ENCODE measurements at places on chromosomes 5 and 9.

DNA sequence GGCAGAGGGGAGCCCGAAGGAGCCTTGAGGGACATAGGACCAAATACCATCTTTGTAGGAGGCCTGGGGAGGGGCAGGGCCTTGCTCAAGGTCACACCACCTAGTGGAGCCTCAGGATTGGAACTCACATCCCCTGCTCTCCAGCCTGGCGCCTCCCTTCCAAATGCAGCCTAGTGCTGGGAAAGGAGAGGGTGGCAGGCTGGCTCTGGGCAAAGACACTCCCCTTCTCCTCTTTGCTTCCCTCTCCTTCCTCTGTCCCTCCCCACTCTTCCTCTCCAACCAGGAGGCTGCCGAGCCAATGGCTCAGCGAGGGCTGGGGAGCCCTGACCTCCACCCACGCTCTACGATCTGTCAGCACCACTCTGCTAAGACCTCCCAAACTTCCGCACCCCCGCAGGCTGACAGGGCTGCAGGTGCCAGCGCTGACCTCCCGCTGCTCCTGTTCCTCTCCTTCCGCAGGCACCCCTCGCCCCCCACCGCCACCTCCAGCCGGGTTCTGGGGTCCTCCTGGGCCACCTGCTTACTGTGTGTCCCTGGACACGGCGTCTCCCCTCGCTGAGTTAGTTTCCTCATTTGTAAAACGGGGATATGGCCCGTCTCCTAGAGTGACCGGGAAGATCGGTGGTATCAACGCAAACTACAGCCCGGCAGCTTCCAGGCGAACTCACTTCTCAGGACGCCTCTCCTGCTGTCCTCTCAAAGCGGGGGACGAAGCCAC is 52.9 kb downstream of the C9orf50 start:
- H3K4me3 ChIP-seq: peak overlapping the region; percentile 88
- H3K27ac ChIP-seq: peak overlapping the region; percentile 86
- no peak for DNase-seq
- no peaks in the 10 kb centered on the region for H3K27me3 ChIP-seq
- peaks cover 32% of the 10 kb centered on the region for H3K4me1 ChIP-seq
- H3K36me3 ChIP-seq: no peaks in the 10 kb centered on the region

DNA sequence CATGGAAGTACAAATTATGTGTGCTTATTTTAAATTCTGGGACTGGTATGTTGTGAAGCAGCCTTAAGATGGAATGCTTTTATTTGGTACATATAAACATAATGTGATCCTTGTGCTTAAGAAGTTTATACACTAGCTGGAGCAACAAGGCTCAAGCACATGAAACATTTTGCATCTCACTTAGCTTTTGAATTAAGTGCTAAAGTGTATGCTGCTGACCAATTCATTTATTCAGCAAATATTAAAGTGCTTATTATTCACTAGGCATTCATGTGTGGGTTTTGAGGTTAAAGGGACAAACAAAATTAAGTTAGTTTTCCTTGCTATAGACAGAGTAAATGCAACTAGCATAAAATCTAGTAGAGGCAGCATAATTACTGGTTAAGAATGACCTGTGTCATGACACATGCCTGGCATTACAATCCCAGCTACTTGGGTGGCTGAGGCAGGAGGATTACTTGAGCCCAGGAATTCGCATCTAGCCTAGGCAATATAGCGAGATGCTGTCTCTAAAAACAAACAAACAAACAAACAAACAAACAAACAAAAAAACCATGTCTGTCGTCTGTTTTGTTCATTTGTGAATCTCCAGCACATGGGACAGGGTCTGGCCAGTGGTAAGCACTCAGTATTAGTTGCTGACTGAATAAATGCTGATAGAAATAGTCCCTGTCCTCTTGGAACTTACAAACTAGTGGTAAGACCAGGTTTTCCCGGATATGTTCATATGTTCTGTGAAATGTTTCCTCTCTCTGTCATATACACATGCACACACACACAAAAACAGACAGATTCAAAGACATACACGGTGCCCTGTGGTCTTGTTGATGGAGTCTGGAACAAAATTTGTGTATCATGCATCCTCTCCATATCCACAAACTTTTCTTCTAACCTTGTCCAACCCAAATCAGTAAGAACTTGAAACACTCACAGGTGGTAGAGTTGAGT is 41.9 kb upstream of the TNFAIP8 start:
- no peak overlapping the region for H3K4me3 ChIP-seq
- DNase-seq: no peak
- no peaks in the 10 kb centered on the region for H3K36me3 ChIP-seq
- no peak overlapping the region for H3K27ac ChIP-seq
- no peaks in the 10 kb centered on the region for H3K27me3 ChIP-seq

- H3K4me3 ChIP-seq: no peak overlapping the region
- H3K36me3 ChIP-seq: no peaks in the 10 kb centered on the region
- no peaks in the 10 kb centered on the region for H3K4me1 ChIP-seq
- no peak for DNase-seq
- no peak overlapping the region for H3K27ac ChIP-seq
Measured at GRCh38 chr5:115033861-115034260, 135.8 kb downstream of the TRIM36 start.

- H3K4me1 ChIP-seq: no peaks in the 10 kb centered on the region
- DNase-seq: no peak
- no peak overlapping the region for H3K4me3 ChIP-seq
- H3K36me3 ChIP-seq: no peaks in the 10 kb centered on the region
Measured at GRCh38 chr5:101482931-101483330, 579.8 kb upstream of the ST8SIA4 start.

DNA sequence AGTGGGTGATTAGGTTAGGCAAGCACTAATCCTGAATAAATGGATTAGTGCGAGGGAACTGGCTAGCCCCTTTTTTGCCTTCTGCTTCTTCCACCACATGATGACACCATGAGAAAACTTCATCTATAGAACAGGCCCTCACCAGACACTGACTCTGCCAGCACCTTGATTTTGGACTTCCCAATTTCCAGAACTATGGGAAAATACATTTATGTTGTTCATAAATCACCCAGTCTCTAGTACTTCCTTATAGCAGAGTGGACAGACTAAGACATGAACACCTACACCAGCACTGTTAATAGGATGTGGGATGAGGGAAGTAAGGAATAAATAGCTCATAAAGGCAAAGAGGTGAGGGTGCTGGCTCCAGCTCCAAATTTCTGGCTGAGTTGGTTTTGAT is 1.4 kb downstream of the ZNF622 start:
- H3K36me3 ChIP-seq: peaks cover 22% of the 10 kb centered on the region
- H3K4me1 ChIP-seq: peaks cover 67% of the 10 kb centered on the region
- peak overlapping the region; percentile 95 for H3K4me3 ChIP-seq

GRCh38 chr9:133932633-133933032 is 59.5 kb downstream of the VAV2 start:
- no peaks in the 10 kb centered on the region for H3K4me1 ChIP-seq
- H3K27ac ChIP-seq: no peak overlapping the region
- H3K27me3 ChIP-seq: no peaks in the 10 kb centered on the region
- DNase-seq: no peak

GRCh38 chr9:97900103-97900737 is 22.1 kb downstream of the TRMO start:
- no peak overlapping the region for H3K4me3 ChIP-seq
- no peak overlapping the region for H3K27ac ChIP-seq
- H3K4me1 ChIP-seq: no peaks in the 10 kb centered on the region
- H3K27me3 ChIP-seq: no peaks in the 10 kb centered on the region
- no peak for DNase-seq

DNA sequence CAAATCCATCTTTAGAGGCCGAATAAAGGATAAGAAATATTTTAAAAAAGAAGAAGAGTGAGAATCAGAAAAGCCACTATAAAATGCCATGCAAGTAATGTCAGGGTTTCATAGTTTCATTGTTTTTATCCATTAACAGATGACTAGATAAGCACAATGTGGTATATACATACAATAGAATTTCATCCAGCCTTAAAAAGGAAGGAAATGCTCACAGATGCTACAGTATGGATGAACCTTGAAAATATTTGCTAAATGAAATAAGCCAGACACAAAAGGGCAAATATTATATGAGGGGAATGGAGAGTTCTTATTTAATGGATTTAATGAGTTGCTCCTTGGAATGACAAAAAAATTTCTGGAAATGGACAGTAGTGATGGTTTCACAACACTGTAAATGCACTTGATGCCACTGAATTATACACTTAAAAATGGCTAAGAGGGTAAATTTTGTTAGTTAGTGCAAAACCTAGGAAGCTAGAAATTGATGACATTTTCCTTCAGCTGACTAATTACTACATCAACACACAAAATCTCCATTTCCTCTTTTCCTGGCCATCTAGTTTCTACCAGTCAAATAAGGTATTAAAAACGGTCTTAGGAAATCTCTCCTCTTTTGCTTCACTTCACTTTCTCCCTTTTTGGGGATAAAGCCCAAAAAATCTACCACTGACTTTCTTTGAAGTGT is 86.6 kb downstream of the GNA14 start:
- no peaks in the 10 kb centered on the region for H3K27me3 ChIP-seq
- no peaks in the 10 kb centered on the region for H3K36me3 ChIP-seq
- no peak overlapping the region for H3K4me3 ChIP-seq
- DNase-seq: no peak
- H3K27ac ChIP-seq: no peak overlapping the region

GRCh38 chr9:23229890-23230317 is 596.1 kb downstream of the ELAVL2 start:
- no peak overlapping the region for H3K4me3 ChIP-seq
- no peaks in the 10 kb centered on the region for H3K4me1 ChIP-seq
- no peak for DNase-seq
- H3K27ac ChIP-seq: no peak overlapping the region
- H3K36me3 ChIP-seq: no peaks in the 10 kb centered on the region
- no peaks in the 10 kb centered on the region for H3K27me3 ChIP-seq

- H3K4me1 ChIP-seq: peaks cover 5% of the 10 kb centered on the region
- no peak overlapping the region for H3K27ac ChIP-seq
- no peaks in the 10 kb centered on the region for H3K27me3 ChIP-seq
- no peaks in the 10 kb centered on the region for H3K36me3 ChIP-seq
- no peak for DNase-seq
Measured at GRCh38 chr5:131984956-131985665, 26.3 kb downstream of the ACSL6 start.

- H3K27me3 ChIP-seq: no peaks in the 10 kb centered on the region
- no peak for DNase-seq
- peaks cover 19% of the 10 kb centered on the region for H3K4me1 ChIP-seq
- no peaks in the 10 kb centered on the region for H3K36me3 ChIP-seq
Measured at GRCh38 chr5:62138607-62139006, 167.4 kb upstream of the KIF2A start.
